ENCODE measurements at places on chromosomes 1 and 21.
A peak's percentile ranks its signal among the peaks of the same experiment; 100 is the strongest.

GRCh38 chr1:65309304-65310077 lies at the start of gene DNAJC6:
Gene DNAJC6 (plus strand): TSS chr1:65309543. CDS start chr1:65309746, 203 bp downstream.
- DNase-seq, result peak; percentile 87

DNA sequence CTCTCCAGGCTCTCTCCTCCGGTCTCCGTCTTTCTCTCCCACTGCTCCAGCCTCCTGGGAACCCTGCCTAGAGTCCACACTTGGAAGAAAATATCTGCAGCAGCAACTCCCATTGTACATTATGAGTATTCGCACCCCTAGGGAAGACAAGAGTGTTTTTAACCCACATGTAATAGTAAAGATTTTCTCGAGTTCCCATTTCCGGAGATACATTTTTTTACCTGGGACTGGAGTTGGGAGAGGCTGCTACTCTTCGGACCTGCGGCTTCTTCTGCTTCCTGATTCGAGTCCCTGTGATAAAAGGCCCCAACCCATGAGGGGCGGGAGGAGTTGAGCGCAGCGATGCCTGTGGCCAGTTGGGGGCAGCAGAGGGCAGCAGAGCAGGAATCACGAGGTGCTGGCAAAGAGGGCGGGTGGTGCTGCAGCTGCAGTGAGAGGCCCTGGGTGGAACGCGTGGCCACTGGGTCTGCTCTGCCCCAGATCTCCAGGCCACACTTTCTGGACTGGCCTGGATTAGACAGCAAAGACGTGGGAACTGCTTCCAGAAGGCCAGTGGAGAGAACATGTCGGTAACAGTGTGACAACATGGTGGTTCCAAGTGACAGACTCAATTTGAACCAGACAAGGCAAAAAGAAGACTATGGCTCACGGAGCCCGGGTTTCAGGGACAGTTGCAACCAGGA lies 221.0 kb upstream of the CSF3R start:
- peak; percentile 64 for DNase-seq

DNA sequence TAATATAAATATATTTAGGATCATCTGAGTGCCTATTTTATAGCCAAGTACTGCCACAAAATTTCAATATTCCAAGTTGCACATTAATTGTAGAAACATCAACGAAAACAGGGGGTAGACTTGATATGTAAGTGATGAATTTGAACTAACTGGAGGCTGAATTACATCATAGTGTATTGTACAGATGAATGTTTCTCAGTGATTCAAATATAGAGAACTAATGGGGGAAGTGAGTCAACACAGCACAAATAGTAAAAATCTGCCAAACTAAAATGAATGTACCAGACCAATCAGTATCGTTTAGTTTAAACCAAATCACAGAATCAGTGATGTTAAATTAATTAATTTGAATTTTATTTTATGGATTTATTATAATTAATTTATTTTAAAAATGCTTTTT lies 42.8 kb downstream of the RTCA start:
- DNase-seq, result no peak

GRCh38 chr1:97947695-97948094 lies 26.9 kb upstream of the DPYD start:
- DNase-seq, result no peak

- DNase-seq, result no peak
Measured at GRCh38 chr1:152148981-152149380, 10.0 kb downstream of the RPTN start.

DNA sequence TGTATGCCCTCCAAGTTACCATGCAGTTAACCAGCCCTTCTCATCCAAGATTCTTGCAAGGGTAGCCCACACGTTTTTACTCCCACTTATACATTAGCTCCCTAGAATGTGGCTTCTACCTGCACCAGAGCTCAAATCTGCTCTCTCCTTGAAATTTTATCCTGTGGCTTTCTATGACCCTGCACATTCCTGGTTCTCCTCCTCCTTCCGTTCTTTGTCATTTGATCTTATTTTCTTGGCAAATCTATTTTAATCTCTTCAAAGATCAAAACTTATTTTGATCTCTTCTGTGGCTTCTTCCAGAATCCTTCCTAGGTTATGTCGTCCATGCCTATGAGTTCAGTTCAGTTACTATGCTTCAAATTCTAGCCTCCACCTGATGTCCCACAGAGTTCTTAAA lies 115.6 kb upstream of the GUCA2B start:
- no peak for DNase-seq

DNA sequence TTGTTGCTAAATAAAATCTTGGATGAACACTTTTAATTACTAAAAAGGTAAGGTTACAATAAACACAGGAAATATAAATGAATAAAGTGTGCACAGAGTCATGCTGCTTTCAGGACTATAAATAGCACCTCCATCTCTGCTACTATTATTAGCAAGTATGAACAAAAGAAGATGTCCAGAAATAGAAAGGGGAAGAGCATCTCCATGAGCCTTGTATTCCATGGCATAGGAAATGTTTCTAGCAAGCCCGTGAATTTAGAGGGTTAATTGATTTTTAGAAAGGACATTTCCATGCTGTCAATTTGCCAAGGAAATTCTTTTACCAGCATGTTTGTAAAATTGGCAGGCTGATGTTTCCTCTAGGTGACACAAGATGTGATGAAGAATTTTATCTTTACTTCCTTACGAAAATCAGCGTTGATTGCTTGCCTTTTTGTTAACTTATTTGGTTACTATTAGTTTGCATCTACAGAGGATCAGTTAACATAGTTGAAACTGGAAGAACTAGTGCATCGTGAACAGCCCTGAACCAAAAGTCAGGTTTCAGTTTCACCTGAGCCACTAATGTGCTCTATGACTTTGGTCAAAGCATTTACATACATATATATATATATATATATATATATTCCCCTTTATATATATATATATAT lies 45.3 kb downstream of the NR5A2 start:
- DNase-seq, result no peak

DNA sequence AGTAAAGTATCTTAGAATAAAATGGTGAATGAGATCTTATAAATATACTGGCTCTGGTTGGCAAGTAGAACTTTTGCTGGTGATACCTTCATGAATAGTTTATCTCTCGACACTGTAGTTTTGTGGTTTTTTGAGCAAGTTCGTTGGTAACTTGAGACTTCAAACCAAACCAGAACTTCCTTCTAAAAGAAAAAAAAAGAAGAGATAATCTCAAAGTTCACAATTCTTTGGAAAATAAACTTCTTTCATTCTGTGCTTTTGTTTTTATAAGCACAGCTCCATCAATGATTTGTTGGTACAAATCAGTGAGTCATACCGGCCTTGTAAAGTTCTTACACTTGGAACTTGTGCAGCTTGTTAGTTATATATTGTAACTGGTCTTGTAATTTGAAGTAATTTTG lies 2.3 kb downstream of the HIPK1 start:
- no peak for DNase-seq

DNA sequence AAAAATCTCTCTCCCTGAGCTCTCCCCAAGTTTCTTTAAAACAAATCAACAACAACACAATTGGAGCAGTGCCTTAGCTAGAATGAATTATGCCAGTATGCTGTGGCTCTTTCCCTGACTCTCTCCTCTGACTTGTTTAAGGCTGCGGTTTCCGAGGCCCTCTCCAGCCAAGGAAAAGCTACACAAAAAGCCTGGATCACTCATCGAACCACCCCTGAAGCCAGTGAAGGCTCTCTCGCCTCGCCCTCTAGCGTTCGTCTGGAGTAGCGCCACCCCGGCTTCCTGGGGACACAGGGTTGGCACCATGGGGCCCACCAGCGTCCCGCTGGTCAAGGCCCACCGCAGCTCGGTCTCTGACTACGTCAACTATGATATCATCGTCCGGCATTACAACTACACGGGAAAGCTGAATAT lies 1.9 kb downstream of the S1PR1 start:
- DNase-seq, result peak; percentile 67

GRCh38 chr21:44939532-44940115 lies at the start of gene SLX9:
Gene SLX9 (plus strand): TSS chr21:44940029. CDS start chr21:44940058, 29 bp downstream.
- DNase-seq, result peak; percentile 86

DNA sequence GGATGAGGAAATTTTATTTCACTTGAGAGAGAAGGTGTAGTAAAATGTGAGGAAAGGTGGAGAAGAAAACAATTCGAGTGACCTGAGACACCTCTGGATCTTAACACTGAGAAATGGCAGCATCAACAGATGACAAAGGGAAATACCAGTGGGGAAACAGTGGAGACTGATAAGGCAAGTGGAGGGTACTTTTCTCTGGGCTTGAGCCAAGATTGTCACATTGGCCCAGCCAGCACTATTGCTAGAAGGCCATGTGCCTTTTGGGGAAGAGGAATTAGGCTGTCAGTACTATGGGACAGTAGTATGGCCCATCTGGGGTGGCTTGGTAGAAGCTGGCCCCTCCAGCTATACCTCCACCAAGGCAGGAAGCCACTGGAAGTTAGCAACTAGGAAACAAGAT lies 8.4 kb downstream of the SYPL2 start:
- DNase-seq, result no peak

GRCh38 chr1:17588048-17588871 lies 48.8 kb downstream of the ARHGEF10L start:
- no peak for DNase-seq

GRCh38 chr1:153533689-153534201 lies 2.0 kb downstream of the S100A6 start:
- DNase-seq, result no peak

GRCh38 chr21:34360488-34361241 lies 3.1 kb upstream of the KCNE2 start:
- DNase-seq, result no peak

GRCh38 chr1:23577056-23578004 lies 18.0 kb upstream of the ID3 start:
- DNase-seq, result peak; percentile 45

GRCh38 chr1:14999441-14999840 lies 154.1 kb upstream of the TMEM51 start:
- no peak for DNase-seq

DNA sequence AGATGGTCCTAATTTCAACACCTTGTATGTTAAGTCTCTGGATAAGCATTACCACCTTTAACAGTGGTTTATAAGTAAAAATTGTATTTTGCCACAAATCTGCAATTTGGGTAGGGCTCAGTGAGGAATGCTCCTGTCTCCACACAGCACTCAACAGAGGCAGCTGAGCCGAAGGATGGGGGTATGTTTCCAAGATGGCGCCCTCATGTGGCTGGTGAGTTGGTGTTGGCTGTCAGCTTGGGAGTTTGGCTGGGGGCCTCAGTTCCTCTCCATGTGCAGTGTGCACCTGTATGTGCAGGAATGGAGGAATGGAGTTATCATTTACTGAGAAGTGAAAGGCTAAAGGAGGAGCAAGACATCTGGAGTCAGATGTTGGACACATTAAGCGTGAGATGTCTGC lies 136.8 kb downstream of the GABPA start:
- no peak for DNase-seq

DNA sequence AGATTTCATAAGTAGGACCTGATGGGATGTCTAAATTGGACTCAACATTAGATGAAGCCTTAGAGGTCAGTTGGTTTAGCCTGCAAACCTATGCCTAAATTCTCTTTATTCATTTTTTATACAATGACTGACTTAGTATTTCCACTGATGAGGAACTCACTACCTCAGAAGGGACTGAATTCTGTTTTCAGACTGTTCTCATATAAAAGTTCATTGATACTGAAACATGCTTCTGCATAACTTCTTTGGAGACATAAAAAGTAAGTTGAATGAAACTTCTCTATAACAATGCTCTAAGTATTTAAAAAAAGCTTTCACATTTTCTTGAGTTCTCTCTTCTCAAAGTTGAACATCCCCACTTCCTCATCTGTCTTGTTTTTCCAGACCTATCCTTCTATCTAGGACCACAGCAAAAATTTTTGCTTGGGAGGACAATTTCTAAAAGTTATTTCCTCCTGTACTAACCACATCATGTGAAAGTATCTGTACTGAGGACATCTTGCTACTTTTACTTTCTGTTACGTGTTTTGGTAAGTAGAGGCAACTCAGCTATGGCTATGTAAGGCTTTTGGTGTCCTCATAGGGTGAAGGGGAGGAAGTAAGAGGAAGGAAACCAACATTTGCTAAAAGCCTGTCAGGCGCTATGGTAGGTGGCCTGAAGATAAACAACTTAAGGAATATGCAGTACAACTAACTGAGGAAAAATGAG lies 64.1 kb downstream of the USP24 start:
- DNase-seq, result no peak

GRCh38 chr21:38659936-38660332 lies 145.8 kb upstream of the ETS2 start:
- no peak for DNase-seq

DNA sequence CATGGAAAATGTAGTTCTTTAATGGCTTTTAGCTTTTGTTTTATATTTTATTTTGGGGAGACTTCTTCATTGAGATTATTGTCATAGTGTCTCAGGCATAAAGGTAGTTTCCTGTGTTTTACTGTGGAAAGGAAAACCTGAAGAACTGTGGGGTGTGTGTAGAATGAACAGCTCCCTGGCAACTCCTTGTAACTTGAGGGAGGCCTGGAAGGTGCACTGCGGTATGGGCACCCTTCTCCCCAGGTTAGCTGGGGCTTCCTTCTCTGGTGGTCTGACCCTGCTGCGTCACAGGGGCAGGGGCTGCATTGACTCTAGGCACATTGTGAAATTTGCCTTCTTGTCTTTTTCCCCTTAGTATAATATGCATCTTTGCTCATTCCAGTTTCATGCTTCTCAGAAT lies 1.7 kb downstream of the ATP1B1 start:
- peak; percentile 31 for DNase-seq

DNA sequence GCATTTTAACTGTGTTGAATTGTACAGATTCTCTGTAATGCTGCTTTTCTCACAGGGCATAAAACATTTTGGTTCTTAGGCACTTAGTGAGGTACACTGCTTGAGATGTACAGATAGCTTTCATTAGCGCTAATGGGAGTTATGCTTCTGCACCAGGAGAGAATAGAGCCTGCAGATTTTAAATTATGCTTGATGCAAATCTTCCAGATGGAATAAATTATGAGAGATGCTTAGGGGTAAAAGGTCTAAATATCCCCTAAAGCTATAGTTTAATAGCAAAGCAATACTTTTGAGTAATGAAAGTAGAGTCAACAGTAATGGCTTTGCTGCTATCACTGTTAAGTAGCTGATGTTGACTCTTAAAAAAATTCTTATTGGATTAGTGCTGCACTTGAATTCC lies 248.9 kb downstream of the S1PR1 start:
- no peak for DNase-seq

DNA sequence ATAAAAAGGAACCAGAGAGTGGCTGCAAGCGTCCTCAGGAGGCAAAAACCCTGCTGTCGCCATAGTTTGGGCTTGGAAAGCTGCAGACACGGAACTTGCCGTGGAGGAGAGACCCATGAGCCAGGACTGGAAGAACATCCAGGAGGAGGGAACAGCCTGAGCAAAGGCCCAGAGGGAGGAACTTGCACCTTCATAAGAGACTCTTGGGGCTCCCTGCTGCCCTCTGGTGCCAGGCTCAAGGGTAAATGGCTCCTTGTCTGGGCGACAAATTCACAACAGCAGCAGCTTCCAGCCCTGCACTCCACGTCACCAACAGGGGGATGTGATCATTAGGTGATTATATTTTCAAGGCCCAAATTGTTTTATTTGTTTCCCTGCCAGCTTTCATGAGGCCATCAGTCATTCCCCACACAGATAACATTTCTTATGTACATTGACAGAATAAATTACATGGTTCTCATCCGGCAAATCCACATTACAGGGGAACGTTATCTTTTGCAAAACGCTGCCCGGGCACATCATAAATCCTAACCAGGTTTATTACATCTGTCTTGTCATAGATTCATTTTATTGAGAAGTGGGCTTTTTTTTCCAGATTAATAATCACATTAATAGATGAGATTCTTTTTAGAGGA lies 143.0 kb upstream of the GRIK3 start:
- no peak for DNase-seq

- DNase-seq, result no peak
Measured at GRCh38 chr1:8874230-8875201, 4.0 kb downstream of the ENO1 start.
